ENCODE measurements at places on chromosomes 2 and 18. TPM values are rescaled to one million over a fixed set of nuclear protein-coding genes. Genes with fewer than 3 reads are reported as not detected.
A peak's percentile ranks its signal among the peaks of the same experiment; 100 is the strongest.

- peak; percentile 13 for DNase-seq
These were observed 1.3 kb upstream of the LRP2 start for GRCh38 chr2:169363560-169364150.

DNA sequence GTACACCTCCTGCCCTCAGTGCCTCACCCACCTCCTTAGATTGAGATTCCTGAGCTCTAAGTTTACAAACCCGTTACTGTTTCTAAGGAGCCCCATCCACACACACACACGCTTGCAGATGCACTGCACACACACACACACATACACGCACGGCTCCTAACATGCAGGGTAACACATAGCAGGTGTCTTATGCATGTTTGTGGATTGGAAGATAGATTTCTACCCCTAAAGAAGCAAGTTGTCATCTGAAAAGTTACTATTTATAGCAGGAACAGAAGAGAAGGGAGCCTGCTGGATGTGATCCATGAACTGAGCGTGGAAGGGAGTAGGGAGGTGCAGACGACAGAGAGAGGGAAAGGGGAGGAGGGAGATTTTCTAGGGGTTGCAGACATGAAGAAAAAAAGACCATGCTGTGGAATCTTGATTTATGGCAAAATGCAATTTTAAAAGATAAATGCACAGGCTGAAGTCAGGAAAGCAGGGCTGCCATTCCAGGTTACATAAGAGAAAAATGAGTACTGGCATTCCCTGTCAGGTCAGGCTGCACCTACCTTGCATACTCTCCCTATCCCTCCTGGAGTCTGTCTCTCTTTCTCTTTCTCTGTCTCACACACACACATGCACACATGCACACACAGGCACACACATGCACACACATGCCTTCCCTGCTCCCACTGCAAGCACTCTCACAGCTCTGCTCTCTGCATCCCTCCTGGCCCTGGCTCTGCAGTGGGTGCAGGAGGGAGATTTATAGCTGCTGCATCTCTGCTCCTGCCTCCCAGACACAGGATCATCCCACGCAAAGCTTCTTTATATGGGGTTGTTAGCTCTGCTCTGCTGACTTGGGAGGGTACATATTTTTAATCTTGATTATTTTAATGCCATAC lies 192.6 kb upstream of the MYT1L start:
- DNase-seq: no peak

GRCh38 chr2:144943986-144944385 lies 424.1 kb upstream of the ZEB2 start:
- no peak for DNase-seq

DNA sequence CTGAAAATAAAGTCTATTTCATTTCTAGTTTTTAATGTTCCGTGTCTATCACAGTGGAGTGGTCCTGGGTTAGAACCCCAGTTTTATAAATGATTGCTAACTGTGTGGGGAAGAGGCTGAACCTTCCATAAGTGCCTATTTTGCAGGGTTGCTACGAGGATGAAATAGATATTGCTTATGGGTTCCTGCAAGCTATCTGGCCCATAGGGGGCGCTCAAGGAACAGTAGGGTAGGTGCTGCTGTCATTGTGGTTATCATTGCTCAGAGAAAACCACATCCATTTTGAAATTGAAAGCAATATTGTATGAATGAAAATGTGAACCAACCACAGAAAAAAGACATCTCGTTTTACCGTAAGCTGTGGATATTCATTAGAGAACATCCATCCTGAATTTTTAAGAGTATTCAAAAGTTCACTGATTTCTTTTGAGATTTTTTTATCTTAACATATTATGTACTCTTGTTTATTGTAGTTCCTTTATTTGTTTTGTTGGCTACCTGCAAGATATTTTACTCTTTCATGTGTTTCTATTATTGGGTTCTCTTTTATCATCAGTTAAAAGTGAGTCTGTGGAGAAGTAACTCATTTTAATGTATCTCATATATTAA lies 261.6 kb downstream of the NAPG start:
- DNase-seq: peak; percentile 26

DNA sequence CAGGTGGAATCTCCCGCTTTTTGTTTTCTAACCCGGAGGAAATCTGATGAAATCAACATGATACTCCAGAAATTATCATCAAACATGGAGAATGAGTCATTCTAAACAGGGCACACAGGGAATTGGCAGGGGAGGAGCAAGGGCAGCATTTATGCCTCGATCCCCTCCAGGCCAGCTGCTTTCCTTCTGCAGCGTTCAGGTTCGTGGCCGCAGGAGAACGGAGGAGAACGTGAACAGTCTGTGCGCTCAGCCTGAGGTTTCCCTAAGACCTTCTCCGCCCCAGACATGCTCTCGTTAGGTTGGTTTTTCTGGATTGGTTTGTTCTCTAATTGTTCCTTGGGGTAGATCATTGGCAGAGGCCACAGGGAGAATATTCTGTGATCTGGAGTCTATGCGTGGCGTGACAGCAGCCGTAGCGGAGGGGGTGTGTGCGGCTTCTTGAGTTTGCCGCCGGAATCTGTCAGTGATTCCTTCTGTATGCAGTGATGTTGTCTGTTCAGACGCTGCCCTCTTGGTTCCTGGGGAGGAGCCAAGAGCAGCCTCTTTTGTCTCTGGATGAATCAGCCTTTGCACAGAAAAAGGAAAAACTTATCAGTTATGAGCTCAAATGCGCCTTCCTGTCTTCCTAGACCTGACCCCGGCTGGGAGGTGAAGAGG lies 75.9 kb downstream of the SH3BP4 start:
- DNase-seq: no peak

DNA sequence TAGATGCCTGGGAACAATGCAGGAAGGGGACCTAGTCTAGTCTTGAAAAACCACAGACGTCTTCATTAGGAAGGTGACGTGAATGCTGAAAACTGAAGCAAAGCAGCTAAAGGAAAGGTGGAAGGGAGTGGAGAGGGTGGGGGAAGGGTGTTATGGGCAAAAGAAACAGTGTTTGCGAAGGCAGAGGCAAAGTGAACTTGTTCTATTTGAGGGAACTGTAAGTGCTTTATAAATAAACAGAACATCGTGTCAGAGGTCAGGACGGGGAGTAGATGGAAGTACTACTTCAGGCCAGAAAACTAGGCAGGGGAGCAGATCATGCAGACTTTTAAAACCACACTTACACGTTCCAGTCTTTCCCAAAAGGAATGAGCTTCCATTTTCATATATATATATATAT lies 57.8 kb downstream of the FASTKD2 start:
- no peak for DNase-seq

GRCh38 chr2:218898109-218898878 lies 17.6 kb downstream of the WNT10A start:
- DNase-seq: peak; percentile 69

DNA sequence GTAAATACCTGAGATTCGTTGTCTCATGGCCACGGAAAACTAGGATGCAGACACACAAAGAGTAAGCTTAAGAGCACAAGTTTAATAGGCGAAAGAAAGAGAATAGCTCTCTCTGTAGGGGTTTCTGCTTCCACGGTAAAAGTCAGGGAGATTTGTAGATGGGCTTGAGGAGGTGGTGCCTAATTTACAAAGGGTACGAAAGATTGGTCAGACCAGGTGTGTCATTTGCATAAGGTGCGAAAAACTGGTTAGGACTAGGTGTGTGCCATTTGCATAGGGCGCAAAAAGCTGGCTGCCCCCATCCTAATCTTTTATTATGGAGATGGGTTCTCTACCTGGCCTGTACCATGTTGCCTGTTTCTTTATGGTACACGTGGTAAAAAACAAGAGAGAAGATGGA lies 170.5 kb upstream of the DOK6 start:
- DNase-seq: no peak

GRCh38 chr2:54503828-54504227 lies 47.7 kb downstream of the SPTBN1 start:
- DNase-seq: no peak

DNA sequence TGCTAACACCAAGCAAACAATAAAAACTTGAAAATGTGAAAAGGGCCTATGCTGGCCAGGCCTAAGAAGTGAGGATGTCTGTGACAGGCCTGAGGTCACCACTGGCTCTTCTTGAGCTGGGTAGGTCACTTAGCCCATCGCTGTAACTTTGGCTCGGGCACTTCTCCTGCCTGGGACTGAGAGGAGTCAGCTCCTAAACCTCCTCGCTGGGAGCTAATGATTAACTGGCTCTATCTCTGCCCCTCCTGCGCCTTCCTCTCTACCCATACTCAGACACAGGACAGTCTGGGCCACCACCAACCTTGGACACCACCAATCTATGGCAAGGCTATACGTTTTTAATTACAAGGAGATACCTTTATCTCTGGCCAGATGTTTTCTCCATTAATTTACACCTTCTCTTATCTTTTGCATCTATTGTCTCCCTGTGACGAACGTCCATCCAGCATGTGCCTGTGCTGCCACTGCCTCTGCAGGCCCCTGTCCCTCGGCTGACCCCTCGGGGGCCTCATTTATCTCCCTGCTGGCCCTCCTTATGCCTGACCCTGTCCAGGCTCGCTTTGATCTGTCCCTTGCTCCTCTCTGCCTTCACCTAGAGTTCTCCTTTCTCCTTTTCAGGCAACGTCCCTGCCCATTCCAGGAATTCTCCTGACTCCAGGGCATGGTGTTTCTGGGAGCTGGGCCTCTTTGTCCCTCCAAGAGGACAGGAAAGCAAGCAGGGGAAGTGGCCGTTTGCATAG lies 149.1 kb upstream of the GATA6 start:
- DNase-seq: no peak

DNA sequence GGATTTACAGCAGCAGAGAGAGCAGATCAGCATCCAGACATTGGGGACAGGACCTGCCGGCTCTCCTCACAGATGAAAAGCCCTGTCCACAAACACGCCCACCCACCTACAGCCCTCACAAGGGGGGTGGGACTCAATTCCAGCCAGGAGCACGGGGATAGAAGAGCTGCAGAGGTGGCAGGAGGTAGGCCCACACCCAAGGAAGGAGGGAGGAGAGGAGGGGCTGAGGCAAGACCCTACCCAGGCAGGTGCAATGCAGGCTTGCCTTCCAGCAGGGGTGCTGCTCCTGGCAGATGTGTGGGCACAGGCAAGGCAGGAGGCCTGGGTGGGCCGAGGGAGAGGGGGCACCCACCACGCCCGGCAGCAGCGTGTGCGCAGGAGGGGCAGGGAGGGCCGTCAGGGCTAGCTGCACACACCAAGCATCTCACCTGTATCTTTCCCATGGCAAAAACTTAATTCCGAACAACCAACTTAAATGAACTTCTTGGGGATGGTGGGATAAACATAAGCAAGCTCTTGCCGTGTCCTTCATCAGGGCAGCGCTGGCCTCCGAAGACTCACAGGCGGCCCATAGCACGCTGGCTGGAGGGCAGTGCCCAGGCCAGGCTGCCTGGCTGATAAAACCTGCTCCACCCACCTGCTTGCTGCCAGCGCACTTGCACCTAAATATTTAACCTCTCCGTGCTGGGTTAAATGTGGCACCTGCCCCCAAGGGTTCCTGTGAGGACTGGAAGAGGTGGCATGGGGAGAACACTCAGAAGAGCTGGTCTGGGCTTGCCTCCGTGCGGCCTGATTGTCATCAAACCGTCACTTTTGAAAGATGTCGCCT lies 219.5 kb downstream of the HDAC4 start:
- DNase-seq: no peak

DNA sequence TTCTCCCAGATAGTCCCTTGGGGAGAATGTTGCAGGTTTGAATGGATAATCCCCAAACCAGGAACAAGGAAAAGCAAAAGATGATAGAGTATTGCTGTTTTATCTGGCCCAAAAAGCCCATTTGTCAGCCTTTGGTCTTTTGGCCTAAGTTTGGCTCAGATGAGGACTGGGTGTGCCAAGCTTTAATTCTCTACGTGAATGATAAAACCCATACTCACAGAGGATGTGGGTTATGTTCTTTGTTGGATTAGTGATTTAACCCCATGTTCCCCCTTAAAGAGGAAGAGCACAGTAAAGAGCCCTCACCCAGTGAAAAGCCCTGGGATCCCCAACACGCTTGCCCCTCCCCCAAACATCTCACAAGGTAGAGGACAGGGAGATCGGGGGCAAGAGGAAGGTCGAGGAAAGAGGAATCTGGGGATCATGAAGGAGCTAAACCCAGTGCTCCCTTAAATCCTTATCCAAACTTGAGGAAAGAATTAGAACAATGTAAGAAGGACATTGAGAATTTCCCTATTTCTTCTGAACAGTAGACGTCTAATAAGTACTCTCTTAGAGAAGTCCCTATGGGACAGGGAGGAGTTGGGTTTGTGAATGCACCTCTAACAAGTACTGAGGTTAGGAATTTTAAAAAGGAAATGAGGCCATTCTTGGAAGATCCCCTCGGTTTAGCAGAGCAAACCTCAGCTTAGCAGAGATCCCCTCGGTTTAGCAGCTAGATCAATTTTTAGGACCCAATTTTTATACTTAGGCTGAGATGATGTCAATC lies 105.0 kb downstream of the HIBCH start:
- no peak for DNase-seq

DNA sequence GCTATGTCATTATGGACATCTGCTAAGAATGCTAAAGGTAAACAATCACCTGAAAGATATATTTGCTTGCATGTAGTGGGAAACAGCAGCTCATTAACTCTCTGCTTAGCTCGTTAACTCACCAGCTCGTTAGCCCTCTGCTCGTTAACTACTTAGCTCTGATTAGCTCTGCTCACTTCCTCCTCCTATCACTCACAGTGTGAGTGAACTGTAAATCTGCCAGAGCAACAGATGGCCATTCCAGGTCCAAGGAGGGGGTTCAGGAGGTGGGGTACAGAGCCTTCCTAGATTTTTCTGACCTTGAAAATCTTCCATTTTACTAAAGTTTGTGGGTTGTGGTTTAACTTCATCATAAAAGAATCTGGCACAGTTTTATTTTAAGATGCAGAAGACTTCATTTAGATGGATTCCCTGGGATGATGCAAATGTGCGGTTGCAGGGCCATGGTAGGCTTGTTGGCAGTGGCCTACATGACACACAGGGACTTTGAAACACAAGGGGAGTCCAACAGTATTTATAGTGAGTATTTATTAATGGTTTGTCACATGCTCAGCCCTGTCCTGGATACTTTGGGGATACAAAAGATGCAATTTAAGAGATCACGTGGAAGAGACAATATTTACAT lies 1633.7 kb upstream of the CELF4 start:
- no peak for DNase-seq

DNA sequence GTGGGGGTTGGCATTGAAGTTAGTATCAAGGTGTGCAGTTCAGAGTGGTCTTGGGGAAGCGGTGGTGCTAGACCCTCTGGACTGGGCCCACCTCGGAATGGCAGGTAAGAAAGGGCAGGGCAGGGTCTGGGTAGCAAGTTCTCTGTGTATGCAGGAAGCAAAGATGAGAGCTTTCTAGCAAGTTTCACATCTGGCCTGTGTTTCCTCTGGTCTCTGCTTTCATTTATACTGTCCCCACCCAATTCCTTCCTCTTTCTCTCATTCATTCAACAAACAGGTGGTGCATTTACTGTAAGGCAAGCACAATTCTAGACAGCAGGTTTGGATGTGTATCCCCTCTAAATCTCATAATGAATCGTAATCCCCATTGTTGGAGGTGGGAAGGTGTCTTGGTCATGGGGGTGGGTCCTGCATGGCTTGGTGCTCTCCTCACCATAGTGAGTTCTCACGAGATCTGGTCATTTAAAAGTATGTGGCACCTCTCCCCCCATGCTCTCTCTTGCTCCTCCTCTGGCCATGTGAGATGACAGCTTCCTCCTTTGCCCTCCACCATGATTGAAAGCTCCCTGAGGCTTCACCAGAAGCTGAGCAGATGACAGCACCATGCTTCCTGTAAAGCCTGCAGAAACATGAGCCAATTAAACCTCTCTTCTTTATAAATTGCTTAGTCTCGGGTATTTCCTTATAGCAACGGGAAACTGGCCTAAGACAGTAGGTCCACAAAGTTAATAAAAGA lies 51.8 kb downstream of the PKDCC start:
- DNase-seq: no peak

PAX3 gene
- total RNA-seq: not detected

CCDC85A gene
- not detected for total RNA-seq

SLC8A1 gene
- total RNA-seq: 0.26 TPM

All from T-helper 17 cell (primary cell).